ENCODE measurements at places on chromosomes 3 and 15.

GRCh38 chr15:63913786-63914315 is 80.1 kb upstream of the HERC1 start:
- no peak for DNase-seq

- DNase-seq, result no peak
Observed at GRCh38 chr3:120274739-120275167, 10.3 kb downstream of the GPR156 start.

GRCh38 chr15:72339777-72340177 is 19.8 kb upstream of the CELF6 start:
- peak; percentile 50 for DNase-seq

DNA sequence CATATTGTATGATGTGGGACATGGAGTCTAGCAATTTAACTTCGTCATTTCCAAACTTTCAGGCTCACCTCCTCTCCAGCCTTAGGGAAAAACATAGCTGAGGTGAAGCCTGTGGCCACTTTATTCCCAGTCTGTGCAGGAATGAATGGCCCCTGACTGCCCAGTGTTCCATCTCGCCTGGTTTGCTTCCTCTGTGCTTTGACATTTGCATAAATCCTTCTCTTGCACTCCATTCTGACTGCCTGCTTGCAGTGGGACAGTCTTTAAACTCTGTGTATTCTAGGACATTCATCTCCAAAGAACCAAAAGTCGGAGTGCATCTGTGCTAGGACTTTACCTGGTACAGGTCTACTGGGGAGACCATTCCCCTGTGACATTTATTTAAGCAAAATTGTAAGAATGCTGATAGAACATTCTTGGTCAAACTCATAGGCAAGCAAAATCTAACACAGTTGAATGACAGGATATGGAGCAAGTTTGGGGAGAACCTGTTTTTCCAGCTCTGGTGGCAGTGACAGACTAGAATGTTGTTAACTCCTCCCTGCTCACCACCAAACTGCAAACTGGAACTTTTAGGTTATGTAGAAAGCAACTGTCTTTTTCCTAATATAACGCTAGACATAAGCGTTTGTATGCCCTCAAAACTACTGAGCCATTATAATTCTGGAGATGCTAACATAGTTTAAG is 22.1 kb downstream of the TMED3 start:
- DNase-seq, result peak; percentile 26

- no peak for DNase-seq
Observed at GRCh38 chr15:66595931-66596545, 30.2 kb upstream of the LCTL start.

- DNase-seq, result no peak
Observed at GRCh38 chr3:61051666-61052065, 199.6 kb downstream of the FHIT start.

DNA sequence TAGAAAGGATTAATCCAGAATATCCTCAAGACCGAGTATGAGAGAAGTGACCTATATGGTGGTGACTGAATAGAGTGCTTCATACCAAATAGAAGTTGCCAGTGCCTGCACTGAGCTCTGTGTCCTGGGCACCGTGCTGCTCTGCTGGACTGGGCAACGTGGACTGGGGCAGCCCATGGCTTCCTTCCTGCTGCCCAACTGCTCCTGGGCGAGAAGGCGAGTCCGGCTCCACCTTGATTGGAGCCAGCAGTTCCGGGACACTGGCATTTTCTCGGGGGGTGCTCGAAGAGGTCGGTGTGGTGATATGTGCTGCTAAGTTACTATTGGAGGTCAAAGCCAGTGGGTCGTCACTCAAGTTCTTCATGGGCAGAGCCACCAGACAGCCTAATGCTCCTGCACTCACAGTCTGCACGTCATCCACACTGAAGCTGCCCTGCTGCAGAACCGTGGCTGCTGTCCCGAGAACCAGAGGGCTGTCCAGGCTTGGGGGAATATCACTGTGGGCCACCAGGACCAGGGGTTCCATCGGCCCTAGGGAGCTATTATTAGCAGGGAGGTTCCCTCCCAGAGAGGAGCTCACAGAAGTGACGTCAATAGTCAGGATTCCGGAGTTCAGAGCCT is 14.1 kb downstream of the ZXDC start:
- DNase-seq, result no peak
